ENCODE measurements at places on chromosomes 7 and 10.

GRCh38 chr7:64914557-64914956 lies 11.5 kb downstream of the ZNF273 start:
- no peak for DNase-seq

- no peak for DNase-seq
Measured at GRCh38 chr10:110045772-110046171, 38.0 kb downstream of the ADD3 start.

DNA sequence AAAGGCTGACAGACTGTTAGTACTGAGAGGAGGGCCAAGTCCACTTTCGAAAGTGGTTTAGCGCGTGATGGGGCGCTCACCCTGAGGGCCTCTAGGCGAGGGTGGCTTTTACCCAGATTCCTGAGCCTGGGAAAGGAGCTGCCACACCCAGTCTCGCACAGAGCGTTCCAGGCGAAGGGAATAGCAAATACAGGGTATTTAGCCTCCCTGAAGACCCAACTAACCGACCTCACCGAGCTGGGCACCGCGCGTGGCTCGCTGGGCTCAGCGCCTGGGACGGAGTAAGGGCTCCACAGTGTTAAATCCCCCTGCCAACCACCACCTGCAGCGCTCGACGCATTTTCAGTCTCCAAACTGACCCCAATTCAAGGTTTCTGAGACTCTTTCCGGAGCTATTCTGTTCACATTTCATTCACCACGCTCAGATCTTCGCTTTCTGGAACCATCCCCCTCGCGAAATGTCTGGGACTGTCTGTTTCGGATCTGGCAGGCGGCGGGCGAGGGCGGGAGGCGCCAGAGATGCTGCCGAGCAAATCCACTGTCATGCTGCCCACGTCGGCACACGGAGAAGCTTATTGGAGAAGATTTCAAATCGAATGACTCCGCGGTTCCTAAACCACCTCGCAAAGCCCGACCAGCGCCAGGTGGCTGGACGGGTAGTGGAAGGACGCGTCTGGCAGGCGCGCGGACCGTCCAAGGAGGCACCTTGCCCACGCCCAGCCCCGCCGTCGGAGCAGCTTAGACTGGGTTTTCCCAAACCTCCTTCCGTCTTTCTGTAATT lies 1.4 kb upstream of the OSBPL3 start:
- peak; percentile 27 for DNase-seq

GRCh38 chr7:33792547-33793105 lies 112.7 kb upstream of the BMPER start:
- DNase-seq = no peak

Data from CD4-positive, alpha-beta T cell treated with Interleukin-15 for 1 hour (primary cell).